Activated CD4-positive, alpha-beta T cell treated with anti-CD3 and anti-CD28 coated beads, Interleukin-2, Interleukin-4, amounts not matched to agents 100 ng/mL and 50 ng/mL, durations not matched to agents 16 hours and 8 hours (primary cell): ENCODE measurements at places on chromosomes 5 and 9.

DNA sequence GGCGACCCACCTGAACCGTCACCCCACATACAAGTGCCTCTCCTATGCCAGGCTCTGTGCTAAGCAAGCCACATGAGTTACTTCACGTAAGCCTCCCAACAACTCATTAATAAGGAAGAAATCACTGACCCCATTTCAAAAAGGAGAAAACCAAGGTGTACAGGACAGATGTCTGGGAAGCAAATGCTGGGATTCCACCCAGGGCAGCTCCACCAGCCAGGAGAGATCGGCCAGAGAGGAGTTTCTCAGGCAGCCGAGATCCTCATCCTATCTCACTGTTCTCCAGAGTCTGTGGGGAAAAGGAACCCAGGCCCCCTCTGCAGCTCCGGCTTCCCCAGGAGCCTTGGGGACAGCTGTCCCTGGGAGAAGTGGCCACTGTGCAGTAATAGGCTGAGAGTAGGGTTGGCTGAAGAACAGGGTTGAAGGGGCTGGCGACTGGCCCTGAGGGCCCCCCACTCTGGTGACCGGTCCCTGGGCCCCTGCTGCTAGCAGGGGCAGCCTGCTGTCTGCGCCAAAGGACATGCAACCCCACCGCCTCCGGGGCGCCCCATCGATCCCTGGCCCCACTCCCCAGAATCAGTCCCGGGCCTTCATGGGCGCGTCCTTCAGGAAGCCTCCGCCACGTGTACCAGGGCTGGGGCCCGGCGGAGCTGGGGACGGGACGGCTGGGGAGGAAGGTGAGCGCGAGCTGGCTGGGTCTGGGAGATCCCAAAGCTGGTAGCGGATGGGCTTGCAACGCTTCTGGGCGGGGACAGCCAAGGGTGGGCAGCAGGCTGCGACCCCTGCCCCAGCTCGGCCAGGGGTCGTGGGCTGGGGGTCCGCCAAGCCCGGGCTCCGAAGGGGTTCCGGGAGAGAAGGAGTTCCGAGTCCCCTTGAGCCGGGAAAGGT is 44.1 kb upstream of the STXBP1 start:
- no peak for DNase-seq

GRCh38 chr5:92574023-92574422 is 1007.0 kb downstream of the NR2F1-AS1 start:
- no peak for DNase-seq

GRCh38 chr9:1918108-1918507 is 97.0 kb upstream of the SMARCA2 start:
- no peak for DNase-seq

DNA sequence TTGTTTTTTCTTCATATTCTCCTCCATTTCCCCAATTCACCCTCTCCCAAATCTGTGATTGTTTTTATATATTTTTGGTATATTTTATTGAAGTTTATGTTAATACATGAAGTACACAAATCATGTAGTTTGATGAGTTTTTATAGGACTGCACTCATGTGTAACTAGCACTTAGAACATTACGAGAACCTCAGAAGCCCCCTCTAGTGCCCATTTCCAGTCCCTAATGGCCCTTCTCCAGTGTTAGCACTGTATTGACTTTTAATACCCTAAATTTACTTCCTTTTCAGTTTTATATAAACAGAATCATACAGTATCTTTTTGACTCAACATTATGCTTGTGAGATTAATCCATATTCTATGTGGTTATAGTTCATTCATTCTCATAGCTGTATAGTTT is 18.5 kb upstream of the FKTN start:
- no peak for DNase-seq

DNA sequence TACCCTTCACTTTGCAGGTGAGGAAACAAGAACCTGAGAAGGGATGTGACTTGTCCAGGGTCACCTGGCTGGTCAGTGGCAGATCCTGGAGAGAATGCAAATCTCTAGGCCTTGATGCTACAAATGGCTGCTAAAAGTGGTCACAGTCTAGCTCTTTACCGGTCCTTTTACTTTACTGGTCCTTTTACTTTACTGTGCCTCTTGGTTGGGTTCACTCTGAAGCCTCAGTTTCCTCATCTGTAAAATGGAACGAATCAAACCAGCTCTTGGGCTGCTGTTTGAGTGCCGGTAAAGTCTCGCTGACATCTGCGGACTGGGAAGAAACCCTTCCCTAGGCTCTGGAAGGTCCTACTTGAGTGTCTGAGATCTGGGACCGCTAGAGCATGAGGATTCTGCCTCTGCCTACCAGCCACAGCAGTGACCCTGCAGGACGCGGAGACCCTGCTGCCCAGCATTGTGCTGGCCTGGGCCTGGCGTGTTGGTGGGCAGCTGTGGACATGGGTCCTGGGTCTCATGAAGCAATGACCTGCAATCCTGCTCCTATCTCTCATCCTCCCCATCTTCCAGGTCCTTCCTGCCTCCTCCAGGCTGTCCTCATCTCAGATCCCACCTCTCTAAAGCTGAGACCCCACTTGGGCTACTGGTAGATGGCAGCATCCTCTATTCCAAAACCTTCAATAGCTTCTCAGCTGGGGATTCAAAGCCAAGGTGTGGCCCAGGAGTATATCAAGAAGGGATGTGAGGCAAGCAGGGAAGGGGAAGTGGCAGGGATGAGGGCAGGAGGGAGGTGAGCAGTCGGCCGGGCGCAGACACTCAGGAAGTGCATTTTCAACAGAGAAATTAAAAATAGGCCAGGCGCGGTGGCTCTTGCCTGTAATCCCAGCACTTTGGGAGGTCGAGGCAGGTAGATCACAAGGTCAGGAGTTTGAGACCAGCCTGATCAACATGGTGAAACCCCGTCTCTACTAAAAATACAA is 13.3 kb downstream of the CORO2A start:
- DNase-seq = no peak
